ENCODE measurements at places on chromosomes 12 and 14.
A peak's percentile ranks its signal among the peaks of the same experiment; 100 is the strongest.

DNA sequence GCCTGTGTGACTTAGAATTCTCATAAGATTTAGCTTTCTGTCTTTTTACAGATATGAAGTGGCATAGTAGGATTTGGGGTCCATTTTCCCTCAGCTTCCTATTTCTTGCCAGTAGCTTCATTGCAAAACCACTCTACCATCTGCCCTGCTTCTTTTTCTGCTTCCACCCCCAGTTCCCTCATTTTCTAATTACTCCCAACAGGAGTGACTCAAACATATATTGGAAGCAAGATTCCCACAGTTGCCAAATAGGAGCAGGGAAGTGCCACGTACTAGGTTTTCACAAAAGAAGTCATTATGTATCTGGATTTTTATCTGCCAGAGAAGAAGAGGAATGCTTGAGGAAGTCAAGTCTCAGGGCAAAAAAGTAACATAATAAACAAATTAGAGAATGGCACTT lies 64.1 kb downstream of the ANO4 start:
- no peak for DNase-seq

DNA sequence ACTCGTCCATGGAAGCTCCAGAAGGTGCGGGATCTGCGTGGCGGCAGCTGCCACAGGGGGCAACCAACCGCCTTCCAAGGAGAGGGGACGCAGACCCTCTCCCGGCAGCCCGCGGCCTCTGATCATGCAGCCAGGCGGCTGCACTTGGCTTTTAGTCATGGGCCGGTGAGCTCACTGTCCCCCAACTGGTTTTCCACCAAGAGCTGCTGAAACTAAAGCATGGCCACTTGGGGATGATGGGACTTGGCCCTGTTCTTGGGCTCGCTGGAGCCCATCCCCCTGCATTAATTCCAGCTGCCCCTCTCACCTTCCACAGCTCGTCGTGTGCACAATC lies 39.1 kb downstream of the CCDC85C start:
- DNase-seq, result no peak

GRCh38 chr14:83096092-83096491 lies 1562.4 kb upstream of the SEL1L start:
- no peak for DNase-seq

GRCh38 chr14:73771848-73772638 lies 57.9 kb upstream of the PNMA1 start:
- DNase-seq, result peak; percentile 52
